ENCODE measurements at places on chromosomes 3 and 15.

GRCh38 chr15:69118089-69118488 lies 42.3 kb upstream of the GLCE start:
- DNase-seq = no peak

GRCh38 chr3:114454551-114455251 lies 160.9 kb downstream of the TIGIT start:
- DNase-seq = no peak

GRCh38 chr3:123412076-123412475 lies 36.8 kb downstream of the ADCY5 start:
- no peak for DNase-seq

GRCh38 chr3:30578479-30578878 lies 27.9 kb upstream of the TGFBR2 start:
- no peak for DNase-seq

GRCh38 chr15:43893956-43894355 lies 67.2 kb downstream of the WDR76 start:
- DNase-seq = no peak

Data from activated naive CD8-positive, alpha-beta T cell treated with anti-CD3 and anti-CD28 coated beads, Interleukin-2, amount 50 U/mL, for 24 hours (primary cell).